Jurkat, Clone E6-1 (cell line): ENCODE measurements at places on chromosomes 1 and 21.
A peak's percentile ranks its signal among the peaks of the same experiment; 100 is the strongest.

DNA sequence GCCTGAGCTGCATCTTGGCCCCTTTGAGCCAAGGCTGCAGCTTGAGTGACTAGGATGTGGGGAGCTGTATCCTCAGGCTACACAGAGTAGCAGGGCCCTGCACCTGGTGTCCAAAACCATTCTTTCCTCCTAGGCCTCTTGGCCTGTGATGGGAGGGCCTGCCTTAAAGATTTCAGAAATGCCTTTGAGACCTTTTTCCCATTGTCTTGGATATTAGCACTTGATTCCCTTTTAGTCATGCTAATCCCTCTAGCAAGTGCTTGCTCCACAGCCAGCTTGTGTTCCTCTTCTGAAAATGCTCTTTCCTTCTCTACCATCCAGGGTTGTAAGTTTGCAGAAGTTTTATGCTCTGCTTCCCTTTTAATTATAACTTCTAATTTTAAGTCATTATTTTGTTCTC is 21.7 kb upstream of the KIRREL1 start:
- DNase-seq, result no peak

- DNase-seq, result no peak
These were observed 24.0 kb upstream of the C1orf21 start for GRCh38 chr1:184362876-184363275.

- no peak for DNase-seq
These were observed 75.8 kb downstream of the RGL1 start for GRCh38 chr1:183880531-183881243.

GRCh38 chr1:36562181-36562685 is 79.5 kb upstream of the CSF3R start:
- DNase-seq, result no peak

DNA sequence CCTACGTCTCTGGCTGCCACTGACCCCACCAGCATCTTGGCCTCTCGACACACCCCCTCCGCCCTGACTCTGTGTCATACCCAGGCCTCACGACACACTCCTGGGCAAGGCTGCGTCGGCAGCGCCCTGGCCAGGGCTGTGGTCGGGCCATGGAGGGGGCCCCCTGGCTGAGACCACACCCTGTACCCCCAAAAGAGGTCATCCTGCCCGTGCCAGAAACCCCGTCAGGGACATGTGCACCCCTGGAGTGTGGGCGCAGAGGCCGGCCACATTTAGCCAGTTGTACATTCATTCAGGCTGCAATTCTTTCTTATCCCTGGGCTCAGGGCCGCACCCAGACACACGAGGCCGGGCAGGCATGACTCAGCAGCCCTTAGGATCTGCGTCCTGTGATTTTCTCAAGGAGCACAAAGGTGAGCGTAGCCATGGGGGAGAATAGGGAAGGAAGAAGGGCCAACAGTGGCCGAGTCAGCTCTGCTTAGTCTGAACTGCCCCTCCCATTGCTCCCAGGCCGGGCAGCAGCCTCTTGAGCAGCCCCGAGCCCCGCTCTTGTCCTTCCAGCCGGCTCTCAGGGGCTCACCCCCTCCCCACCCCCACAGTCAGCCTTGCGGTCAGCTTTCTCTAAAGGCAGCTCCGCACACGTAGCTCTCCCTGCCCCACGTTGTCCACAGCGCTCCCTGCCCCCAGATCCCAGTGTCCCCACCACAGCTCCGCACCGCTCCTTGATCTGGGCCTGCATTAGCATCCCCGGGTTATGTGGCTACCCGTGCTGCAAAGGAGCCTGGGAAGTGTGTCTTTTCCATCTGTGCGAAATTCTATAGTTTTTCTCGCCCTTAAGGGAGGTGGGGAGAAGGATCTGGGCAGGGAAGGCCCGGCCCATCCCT is 7.9 kb downstream of the CSTB start:
- DNase-seq, result no peak

DNA sequence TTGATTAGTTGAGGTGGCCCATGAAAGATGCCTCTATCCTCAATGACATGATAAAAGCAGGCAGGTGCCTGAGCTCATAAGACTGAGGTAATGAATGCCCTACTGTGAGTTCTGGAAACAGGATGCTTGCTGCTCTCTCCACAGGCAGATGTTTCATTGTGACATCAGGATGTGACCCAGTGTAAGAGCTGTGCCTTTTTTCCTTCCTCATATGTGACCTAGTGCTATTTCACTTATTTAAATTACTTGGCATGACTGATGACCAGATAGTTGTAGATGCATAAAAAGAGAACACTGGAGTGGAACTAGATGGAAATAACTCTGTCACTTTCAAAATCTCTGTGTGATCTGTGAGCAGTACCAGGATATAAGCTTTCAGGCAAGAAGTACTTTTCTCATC is 31.9 kb downstream of the KIF14 start:
- DNase-seq, result no peak

DNA sequence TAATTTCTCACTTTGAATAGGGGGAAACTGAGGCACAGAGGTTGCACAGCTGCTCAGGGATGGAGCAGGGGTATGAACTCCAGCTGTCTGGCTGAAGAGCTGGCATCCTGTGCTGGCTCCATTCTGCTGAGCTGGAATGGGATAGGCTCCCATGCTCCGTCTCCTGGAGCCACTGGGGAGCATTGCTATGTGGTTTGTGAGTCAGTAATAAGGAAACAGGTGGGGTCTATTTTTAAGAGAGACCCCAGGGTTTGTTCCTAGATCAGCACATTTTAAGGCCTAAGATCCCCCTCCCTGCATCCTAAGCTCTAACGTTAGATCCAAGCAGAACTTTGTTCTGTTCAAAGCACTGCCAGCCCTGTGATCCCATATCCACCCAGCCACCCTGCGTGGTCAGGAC is 72.2 kb downstream of the LACTBL1 start:
- DNase-seq, result no peak

DNA sequence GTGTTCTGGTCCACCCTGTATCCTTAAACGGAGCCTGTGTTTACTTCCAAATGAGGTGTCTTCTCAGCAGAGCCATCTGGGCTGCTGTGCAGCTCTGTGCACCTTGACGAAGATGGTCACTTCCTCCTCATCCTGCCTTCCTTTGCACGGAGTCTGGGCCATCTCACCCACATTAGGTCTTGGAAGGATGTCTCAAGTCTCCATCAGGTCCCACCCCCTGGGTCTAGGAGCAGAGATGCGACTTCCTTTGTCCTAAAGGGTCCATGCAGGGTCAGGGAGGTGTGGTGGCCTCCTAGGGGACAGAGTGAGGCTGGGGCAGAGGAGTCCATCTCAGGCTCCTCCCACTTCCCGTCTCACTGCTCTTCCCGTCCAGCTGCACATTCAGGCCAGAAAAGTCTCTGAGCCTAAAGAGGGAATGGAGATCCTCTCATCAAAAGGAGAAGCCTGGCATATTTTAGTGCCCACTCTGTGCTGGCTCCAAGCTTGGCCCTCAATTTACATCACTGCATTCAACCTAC is 209.2 kb downstream of the MATN1 start:
- DNase-seq, result no peak

GRCh38 chr1:216095400-216095799 is 327.8 kb downstream of the USH2A start:
- DNase-seq, result no peak

DNA sequence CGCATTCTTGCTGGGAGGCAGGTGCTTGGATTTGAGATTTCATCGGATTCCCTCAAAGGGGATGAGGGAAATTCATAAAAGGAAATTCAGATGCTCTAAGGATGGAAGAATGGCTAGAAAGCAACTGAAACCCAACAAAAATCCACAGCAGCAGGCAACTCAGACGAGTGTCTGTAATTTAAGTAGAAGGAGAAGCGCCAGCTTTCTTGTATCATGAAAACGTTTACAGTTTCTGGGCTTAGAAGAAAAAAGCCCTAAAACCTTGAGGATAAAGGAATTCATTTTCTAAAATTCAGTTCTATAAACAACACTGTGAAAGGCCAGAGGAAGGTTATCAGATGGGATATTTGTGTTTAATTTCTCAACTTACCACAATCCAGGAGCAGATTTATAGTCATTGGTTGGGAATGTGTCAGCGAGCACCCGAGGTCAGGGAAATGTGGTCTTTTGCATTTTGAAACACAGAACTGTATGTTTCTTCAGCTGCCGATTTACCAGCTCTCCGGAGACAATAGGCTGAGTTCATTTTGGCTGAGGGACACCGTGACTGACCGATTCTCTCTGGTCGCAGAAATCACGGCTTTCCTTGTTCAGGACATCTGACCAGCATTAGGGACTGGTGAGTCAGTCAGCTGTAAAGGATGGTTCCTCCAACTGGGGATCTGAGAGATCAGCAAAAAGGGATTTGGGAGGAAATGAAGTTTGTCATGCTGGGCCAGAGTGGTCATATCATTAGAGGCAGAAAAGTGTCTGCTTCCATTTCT is 111.6 kb upstream of the ERRFI1 start:
- no peak for DNase-seq

DNA sequence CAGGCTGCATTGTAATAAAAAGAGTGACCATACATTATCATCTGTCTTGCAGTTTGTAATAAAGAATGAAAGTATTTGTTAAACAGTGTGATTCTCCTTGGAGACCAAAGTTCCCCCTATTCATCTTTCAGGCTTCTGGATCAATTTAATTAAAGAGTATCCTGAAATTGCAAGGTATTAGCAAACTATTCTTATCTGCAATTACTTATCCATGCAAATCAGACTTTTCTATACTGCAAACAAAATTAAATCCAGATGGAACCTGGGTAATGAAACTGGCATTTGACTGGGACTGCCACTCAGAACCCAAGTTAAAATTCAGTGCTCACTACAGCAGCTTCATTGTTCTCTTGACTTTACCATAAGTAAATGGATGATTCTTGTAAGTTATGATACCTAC is 37.1 kb downstream of the JAK1 start:
- DNase-seq, result no peak

DNA sequence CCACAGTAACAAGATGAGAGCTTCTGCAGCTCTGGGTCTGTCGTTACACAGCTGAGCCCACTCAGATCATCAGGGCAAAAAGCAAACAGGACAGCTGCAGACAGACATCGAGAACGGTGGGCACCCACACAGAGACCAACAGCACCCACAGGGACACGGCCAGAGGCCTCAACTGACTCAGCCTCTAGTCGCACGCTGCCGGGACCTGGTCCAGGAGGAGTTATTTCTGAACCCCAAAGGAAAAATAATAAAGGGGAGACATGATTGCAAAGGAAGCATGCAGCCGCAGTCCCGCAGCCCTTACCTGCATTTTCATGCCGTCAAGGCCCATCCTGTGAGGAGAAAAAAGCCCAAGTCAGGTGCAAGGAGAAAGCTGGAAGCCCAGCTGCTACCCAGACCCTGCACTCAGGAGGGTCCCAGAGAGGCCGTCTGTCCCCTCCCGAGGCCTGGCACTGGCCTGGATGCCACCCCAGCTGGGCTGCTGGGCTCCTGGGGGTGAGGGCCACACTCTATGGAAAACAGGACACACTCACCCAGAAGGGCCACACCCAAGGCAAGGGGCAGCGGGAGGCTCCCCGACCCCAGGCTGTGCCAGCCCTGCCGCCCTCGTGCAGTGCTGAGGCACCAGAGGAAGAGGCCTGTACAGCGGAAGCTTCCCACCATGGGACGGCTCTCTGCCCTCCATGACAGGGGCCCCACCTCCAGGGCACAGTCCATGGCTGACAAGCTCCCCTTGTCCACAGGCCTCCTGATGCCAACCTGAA is 15.7 kb downstream of the LSS start:
- DNase-seq, result no peak

DNA sequence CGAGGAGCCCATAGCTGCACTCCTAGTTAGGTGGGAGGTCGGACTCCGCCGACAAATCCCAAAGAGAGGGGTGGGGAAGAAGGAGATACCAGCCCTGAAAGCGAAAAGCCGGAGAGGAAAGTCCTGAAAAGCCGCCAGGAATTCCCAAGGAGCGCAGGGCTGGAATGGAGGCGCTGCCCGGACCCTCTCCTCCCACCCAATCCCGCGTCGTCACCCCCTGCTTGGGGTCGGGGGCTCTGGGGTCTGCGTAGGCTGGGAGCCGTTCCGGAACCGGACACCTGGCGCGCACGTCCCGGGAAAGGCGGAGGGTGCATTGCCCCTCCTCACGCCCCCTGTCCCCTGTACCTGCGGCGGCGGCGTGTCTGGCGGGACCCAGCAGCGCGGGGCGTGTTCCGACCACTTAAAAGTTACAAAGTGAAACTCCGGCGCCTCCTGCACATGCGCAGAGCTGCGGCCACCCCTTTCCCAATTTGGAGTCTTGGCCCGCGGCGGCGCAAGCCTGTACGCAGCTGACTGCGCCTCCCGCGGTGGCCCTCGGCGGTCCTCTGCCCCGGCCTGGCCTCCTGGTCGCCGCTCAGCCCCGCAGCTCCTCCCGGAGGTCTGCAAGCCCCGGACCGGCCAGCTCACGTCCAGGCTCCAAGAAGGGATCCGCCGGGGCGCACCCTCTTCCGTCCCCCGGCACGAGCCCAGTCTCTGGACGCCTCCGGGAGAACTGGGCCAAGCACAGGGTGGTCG is at the start of gene TMEM63A:
Gene TMEM63A (minus strand): TSS at position 422 of the 735 bp plus-strand sequence. CDS start 4,800 bp downstream, outside the sequence.
- DNase-seq, result peak; percentile 78

- no peak for DNase-seq
These were observed 58.1 kb upstream of the CCDC190 start for GRCh38 chr1:162919034-162919433.

GRCh38 chr1:87100271-87100670 is 185.8 kb downstream of the HS2ST1 start:
- DNase-seq, result no peak

GRCh38 chr1:78464449-78464891 is 26.3 kb upstream of the PTGFR start:
- no peak for DNase-seq

- no peak for DNase-seq
These were observed at the start of gene MTARC2 for GRCh38 chr1:220748089-220748934. TSS of gene MTARC2 (plus strand) at chr1:220748322. CDS start at chr1:220748532, 210 bp downstream.

DNA sequence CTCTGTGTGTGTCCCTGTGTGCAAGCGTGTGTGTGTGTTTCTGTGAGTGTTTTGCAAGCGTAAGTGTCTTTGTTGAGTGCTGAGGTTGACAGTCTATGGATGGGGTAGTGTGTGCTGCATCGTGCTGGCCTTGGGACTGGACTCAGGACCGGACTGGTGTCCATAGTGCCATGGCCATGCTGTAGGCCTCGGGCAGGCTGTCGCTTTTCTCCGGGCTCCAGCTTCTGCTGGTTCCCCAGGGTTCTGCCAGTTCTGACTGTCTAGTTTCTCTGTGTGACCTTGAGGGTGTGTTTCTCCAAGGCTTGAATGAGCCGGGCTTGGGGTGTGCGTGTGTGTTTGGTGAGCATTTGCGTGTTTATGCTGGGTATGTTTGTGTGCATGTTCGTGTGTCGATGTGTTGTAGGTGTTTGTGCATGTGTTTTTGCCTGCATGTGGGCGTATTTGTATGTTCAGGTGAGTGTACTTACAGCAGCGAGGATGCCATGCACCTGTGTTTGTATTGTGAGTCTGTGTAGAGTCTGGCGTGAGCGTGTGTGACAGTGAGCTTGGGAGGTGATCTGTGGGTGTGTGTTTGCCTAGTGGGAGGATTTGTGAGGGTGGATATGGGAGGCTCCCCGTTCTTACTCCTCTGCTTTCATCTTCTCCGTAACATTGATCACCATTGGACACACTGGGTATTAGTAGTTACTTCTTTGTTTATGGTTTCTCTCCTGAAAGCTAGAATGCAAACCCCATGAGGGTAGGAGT is 51.7 kb upstream of the POU3F1 start:
- no peak for DNase-seq

DNA sequence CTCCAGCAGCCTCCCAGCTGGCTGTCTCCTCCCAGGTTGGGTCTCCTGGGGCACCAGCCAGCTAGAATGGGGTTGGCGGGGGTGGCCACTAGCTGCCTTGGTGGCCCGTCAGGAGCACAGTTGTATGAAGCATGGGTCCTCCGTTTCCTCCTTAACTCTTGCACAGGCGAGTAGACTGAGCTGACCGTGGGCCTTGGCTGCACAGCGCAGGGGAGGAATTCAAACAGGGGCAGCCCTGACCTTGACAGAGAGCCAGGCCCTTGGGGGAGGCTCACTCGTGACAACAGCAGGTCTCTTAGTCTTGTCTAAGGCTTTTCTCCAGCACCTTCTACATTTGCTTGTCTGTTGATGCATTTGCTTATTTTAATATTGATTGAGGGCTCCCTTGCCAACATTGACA is 114.1 kb downstream of the PRDM2 start:
- DNase-seq, result no peak
